ENCODE measurements at places on chromosomes 12 and 14.
A peak's percentile ranks its signal among the peaks of the same experiment; 100 is the strongest.

GRCh38 chr12:70366581-70367257, 629 bp downstream of the KCNMB4 start:
- DNase-seq, result peak; percentile 39

DNA sequence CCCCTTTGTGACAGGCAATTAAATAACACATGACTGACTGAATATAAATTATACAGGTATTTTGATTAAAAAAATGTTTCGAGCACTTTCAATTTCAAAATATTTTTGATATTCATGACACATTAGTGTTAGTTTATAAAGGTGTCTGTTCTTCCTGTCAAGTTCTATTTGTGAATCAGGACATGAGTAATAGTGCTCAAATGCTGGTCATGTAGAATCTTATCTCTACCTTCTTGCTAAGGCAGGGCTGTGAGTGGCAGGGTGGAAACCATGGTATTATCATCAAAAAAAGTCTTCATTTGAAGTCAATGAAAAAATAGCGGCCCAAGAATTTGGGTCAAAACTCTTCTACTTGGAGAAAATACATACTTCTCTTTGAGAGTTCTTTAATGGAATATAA, 250.2 kb downstream of the DACT1 start:
- no peak for DNase-seq

GRCh38 chr14:98994561-98994960, 277.4 kb downstream of the BCL11B start:
- DNase-seq, result no peak

DNA sequence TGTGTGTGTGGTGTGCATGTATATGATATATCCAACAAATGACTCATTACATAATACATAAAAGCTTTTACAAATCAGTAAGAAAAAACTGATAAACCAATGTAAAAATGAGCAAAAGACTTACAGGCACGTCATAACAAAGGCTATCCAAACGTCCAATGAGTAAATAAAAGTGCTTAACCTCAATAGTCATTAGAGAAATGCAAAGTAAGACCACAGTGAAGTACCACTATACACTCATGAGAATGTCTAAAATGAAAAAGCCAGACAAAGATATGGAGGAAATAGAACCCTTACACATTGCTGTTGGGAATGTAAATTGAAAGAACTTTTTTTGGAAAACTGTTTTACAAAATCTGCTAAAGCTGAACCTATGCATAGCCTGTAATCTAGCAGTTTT, 7.8 kb downstream of the ABCD2 start:
- DNase-seq, result no peak

DNA sequence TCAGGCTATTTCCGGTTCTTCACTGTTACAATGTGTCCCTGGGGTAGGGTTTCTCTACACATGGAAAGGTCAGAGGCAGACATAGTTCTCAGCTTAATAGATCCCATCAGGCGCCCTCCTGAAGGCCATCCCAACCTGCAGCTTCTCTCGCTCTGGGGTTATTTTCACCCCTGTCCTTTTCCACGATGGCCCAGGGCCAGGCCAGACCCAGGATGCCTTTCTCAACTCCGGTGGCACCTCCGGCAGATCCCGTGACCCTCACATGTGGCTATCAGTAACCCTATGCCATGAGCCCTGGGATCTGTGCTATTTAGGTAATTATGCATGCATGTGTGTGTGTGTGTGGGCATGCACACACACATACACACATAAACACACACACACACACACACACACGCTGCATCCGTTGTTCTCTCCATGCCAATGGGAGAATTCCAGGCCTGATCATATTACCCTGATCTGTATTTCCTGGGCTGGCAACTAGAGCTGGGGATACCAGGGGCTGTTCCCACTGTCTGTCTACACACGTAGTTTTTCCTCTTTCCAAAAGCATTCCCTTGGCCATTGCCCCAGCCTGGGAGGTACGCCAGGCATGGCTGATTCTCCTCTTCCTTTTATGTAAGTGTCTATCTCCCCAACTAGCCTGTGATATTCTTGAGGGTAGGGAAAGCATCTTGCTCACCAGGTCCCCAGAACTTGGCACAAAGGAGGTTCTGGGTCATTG, 51.2 kb upstream of the NOS1 start:
- no peak for DNase-seq

DNA sequence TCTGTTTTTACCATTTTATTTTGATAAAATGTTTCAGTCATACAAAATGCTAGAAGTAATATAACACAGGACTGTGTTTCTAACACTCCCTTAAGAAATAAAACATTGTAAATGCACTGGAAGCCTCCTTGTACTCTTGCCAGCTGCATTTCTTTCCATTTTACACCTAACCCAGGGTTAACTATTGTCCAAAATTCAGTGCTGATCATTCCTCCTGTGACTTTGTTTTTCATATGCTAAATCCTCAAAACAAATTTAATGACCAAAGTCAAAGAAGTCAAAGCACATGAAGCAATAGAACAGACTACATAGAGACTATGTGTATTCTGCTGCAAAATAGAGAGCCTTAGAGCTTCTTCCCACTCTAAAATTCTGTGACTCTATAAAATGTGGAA, 420.3 kb upstream of the PRICKLE1 start:
- no peak for DNase-seq

DNA sequence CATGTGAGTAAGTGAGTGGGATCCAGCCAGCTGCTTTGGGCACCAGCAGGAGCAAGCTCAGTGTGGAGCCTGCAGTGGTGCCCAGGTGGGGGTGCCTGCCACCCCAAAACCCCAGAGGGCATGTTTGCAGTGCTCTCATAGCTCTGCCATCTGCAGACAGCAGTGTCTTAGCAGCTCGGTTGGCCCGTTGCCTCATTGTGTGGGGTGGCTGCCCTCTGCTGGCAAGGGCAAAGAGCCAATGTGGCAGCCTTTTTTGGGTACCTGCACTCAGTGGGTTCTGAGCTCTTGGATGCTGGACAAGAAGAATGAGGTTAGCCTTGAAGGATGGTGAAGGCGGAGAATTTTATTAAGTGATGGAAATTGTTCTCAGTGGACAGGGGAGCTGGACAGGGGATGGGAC, 52.3 kb downstream of the NEUROD4 start:
- DNase-seq, result no peak

- peak; percentile 49 for DNase-seq
Measured at GRCh38 chr14:50038398-50039119, 77.8 kb downstream of the VCPKMT start.
